ENCODE measurements at places on chromosomes 3 and 15.

DNA sequence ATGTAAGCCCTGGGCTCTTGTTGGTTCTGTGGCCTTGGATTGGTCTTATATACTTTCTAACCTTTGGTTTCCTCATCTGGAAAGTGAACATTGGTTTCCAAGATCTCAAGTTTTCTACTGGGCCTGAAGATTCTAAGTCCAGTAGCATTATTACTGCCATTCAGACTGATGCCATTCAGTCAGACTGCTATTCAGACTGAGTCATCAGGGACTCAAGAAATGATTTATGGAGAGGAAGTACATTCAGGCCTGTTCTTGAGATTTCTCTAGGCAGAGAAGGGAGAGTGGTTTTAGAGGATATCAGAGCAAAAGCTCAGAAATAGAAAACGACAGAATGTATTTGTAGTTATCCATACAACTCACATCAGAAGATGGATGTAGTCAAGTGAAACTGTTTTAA lies 557.2 kb downstream of the NR2F2 start:
- DNase-seq = no peak

GRCh38 chr3:10551821-10552630 lies 46.6 kb upstream of the ATP2B2 start:
- DNase-seq = peak; percentile 79

DNA sequence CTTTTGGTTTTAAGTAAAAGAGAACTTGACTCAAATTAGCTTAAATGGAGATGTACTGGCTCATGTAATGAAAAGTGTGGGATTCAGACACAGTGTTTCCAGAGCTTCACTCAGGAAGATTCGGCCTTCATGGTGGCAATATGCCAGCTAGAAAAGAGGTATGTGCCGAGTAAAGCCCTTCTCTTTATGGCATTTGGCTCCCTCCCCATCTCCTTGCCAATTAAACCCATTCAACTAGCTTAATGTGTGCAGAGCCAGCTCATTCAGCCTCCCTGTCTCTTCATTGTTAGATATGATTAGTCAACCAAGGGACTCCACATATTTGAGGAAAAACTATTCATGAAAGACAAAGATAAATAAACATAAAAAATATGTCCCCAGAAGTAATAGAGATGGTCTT lies 15.0 kb upstream of the TRANK1 start:
- DNase-seq = no peak

- DNase-seq = peak; percentile 24
These were observed 26.6 kb downstream of the MIX23 start for GRCh38 chr3:122356402-122356801.

- DNase-seq = no peak
These were observed at the start of gene RHCG for GRCh38 chr15:89496155-89497098. Gene RHCG, minus strand, starts transcription at chr15:89496583. Its CDS starts 39 bp downstream, at chr15:89496544.

GRCh38 chr15:68200016-68200861 lies 4.9 kb downstream of the CALML4 start:
- no peak for DNase-seq

DNA sequence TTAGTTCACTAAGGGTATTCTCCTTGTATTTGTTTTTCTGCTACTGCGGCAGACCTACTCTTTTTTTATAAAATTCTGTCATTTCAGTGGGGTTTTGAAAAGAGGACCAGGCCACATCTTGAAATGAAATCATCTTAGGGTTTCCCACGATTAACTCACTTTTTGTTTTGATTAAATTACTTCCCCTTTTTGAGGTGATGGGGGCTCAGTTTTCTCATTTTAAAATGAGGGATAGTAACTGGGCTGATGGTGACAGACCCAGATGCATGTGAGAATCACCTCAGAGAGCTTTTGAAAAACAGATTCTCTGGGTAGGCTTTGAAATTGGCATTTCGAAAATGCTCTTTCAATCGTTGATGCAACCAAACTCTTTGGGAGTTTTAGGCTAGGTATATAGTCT lies 24.2 kb downstream of the UBE2Q2 start:
- DNase-seq = no peak

DNA sequence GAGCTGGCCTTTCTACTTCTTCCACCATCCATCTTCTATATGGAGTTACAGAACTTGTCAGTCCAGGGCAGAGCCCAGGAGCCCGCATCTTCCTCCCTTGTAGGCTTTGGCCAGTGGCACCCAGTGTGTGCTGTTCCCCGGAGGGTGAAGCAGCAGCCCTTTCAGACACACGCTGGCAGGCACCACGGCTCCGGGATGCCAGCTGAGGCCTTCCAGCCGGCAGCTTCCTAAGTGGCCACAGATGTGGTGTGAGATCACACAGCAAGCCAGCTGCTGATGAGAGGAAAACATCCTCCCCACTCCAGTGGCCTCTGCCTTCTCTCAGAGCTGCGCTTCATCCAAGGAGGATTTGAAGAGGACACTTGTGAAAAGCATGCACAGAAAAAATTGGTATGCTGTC lies 24.1 kb downstream of the CRABP1 start:
- no peak for DNase-seq

- no peak for DNase-seq
These were observed 73.7 kb downstream of the DNAJB8 start for GRCh38 chr3:128392818-128393544.

DNA sequence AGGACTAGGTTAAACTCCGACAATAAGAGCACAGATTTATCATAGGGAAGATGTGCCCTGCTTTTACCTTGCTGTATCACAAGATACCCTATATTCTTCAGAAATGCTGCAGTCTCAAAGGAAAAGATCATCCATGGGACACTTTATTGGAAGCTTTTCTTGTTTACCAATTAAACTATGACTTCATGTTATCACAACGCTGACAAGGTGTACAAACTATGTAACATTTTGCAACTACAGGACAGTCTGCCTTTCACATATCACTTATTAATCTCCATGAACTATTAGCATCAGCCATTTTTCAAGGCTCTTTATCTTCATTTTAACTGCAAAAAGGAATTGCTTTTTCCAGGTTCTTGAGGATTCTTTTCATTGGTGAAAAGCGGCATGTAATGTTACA lies 34.0 kb downstream of the CBLB start:
- no peak for DNase-seq

DNA sequence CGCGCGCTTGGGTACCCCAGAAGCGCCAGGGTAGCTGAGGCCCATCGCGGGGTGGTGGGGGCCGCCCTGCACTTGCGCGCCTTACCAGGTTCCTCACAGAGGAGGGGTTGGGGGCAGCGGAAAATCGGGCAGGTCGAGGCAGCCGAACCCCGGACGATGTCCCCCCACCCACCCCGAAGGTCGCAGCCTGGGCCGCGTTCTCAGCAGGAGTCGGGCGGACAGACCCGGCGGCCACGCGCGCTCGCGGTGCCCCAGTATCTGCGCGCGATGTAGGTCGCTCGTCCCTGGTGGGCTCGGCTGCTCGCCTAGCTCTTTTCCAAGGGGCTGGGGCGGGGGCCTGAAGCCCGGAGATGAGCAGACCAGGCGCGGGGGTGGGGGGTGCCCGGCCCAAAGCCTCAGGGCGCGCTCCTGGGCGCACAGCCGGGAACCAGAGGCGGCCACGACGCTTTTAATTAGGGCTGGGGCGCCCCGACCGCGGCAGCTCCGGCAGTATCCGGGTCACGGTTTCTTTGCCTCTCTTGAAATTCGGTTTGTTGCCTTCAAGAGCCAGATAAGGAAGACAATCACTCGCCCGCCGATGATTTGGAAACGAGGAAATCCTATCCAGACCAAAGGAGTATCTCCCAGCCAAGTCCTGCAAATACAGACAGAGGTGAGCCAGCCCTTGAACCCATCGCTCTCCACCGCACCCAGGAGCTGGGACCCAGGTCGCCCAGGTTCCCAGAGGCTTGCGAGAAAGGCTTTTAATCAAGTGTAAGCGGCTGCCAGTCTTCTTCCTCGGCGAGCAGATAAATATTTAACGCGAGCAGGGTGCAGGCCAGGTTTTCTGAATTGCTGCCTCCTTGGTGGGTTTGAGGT lies 4.6 kb downstream of the SKOR1 start:
- no peak for DNase-seq

GRCh38 chr3:128352326-128352725 lies 114.4 kb downstream of the DNAJB8 start:
- DNase-seq = no peak

GRCh38 chr15:34984889-34985630 lies 3.0 kb downstream of the ZNF770 start:
- no peak for DNase-seq
